ENCODE measurements at places on chromosomes 3 and 15.

DNA sequence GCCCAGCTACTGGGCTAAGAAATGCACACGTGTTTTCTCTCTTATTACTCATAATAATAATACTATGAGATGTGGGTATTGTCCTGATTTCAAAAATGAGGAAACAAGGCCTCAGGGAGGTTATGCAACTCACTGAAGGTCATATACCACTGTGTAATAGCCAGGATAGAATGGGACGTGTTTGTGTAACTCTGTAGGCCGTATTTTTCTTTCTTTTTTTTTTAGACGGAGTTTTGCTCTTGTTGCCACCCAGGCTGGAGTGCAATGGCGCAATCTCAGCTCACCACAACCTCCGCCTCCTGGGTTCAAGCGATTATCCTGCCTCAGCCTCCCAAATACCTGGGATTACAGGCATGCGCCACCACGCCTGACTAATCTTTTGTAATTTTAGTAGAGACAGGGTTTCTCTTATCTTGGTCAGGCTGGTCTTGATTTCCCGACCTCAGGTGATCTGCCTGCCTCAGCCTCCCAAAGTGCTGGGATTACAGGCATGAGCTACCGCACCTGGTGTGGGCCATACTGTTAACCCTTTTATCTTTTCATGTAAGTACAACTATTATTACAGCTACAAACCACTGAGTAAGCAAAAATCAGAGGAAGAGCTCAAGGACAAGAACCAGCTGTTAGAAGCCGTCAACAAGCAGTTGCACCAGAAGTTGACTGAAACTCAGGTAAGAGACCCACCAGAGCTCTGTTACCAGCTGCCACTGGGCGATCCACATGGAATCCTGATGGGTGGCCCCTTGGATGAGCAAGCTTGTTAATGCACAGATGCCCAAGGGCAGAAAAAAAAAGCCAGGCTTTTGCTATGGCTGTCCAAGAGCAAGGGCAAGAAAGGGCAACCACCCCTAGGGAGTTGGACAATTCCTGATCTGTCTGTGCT is 6.7 kb downstream of the KNSTRN start:
- no peak for DNase-seq

DNA sequence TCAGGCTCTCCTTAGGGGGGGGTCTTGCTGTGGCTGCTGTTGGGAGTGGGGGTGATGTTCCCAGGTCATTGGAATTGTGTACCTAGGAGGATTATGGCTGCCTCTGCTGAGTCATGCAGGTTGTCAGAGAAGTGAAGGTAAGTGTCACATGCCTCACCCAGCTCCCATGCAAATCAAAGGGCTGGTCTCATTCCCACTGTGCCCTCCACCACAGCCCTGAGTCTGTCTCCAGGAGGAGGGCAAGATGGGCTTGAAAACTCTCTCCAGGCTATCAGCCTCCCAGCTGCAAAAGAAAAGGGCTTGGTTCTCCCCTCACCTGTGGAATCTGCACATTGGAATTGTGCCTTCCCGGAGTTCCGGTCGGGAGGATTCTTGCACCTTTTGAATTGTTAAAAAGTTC is 580.5 kb downstream of the NSUN3 start:
- no peak for DNase-seq

DNA sequence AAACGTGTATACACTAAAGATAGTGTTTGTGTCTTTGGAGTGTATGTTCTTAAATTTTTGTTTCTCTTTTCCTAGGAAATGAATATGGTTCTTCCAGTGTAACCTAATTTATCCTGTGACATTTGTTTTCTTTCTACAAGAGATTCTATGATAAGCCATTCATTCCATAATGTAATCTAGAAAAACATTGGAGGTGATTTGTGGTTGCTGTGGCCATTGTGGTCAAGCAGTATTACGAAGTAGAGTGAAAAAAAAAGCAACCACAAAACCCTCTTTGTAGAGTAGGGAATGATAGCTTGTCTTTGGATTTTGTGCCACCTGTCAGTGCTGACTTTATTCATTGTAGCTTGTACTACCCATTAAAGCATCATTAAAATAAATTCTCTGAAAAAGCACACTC is 1209.6 kb downstream of the ZPLD1 start:
- DNase-seq, result no peak

GRCh38 chr15:75230551-75231371 is 27.4 kb upstream of the GOLGA6C start:
- no peak for DNase-seq

DNA sequence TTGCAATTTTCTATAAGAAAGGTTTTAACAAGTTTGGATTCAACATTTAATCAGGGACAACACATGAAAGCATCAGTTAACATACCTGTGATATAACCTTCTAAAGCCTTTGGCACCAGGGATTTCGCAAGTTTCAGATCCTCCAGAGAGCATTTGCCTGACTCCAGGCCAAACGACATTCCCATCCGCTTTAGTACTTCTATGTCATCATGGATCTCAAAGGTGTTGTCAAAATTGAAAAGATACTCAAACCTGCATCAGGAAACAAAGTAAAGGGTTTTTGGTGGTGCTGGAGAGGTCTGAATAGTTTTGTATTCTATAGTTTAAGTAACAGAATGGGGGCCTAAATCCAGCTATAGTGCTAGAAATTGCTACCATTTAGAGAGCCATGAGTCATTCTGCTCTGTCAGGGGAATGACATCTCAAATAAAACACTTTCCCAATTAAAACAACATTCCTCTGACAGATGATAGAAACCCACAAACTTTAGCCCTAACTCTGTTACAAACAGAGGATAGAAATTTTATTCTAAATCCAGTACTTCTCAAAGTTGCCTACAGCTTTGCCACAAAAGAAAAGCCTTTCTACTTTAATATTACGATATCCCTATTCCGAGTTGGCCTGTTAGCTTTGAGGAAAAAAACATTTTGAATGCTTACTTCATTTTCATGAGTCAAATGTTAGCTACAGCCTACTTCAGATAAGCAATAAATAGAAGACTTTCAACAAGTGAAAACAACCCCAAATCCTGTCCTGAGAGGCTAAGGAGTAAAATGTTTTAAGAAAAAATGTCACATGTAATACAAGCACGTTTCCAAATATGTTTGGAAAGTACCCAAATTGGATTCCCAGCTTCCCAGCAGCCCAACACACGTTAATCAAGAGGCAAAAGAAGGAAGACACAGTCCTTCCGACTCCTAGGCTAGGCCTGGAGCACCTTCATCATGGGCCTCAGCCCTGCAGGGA is 83.4 kb downstream of the ATP1B3 start:
- DNase-seq, result no peak

GRCh38 chr3:182519569-182519968 is 273.7 kb upstream of the ATP11B start:
- no peak for DNase-seq
